Activated naive CD4-positive, alpha-beta T cell (primary cell): ENCODE measurements at places on chromosomes 6 and 20.

- no peak for DNase-seq
These were observed 1.1 kb downstream of the ATP6V1G2 start for GRCh38 chr6:31545291-31545690.

DNA sequence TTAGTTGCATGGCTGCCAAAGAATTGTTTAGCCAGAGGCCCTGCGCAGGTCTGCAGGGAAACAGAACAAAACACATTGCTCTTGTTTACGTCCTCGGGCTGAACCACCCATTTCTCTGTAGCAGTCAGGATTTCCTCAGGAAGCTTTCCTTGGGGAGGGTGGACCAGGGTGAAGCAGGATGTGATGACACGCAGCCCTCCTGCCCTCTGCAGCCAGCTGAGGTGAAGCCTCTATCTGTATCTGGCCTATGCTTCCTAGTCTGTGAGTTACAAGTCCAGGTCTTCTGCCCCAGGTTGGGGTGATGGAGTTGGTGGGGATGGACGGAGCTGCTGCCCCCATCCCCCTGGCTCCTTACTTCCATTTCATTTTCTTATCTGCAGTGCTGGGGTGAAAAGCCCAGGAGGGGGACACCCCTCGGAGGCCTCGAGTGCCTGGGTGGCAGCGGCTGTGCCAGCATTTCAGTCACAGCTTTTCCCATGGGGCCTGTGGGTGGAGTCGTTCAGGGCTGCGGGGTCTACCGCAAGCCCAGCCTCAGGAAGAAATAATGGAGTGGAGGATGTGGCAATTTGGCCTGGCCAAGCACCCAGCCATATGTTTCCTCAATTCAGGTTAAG is 24.9 kb downstream of the SASH1 start:
- DNase-seq: no peak

DNA sequence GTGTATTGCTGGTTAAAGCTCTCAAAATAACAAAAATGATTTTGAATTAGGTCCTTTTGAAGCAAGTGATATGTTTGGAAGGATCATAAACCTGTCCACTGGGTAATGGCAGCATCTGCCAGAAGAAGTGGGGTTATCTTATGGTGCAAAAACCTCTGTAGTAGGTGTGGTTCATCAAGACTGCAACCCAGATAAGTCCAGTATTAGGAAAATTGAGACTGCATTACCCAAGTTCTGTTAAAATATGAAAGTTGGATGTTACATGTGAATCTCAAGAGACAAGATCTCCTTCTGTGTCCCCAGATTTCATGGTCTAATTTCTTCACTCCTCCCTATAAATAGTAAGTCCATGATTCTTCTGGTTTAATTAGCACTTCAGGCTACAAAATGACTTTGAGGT is 59.4 kb downstream of the RPRD1B start:
- no peak for DNase-seq

DNA sequence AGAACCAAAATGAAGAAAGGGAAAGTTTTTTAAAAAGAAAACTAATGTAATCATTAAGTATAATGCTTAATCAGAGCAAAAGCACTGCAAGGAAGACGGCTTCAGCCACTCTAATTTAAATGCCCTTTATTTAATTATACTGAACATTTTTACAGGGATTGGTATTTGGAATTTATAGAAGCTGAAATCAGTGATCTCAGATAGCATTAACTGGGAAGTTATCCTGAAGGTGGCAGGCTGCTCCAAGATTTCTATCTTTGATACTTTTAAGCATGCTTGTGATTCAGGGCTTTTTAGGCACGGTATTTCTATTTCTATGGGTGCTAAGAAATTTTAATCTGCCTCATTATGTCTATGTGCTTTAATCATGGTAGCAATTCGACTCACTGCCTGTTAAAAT is 1.3 kb upstream of the NDUFAF4 start:
- DNase-seq: no peak

DNA sequence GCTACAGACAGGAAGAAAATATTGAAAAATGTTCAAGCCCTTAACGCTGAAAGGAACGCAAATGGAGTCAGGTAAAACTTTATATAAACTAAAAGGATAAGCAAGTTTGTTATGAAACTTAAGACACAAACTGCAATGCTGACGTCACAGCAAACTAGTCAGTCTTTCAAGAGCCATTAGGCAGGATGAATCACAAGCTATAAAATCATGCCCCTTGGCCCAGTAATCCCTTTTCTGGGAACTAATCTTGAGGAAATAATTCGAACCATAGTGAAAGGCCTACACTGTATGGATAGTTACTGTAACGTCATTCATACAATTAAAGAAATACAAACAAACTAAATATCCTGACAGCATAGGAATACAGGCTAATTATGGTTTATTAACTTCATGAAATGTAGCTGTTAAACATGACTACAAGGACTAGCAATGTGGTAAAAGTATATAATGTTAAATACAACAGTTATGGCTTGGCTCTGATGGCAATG is 42.7 kb upstream of the HINT3 start:
- DNase-seq: no peak

DNA sequence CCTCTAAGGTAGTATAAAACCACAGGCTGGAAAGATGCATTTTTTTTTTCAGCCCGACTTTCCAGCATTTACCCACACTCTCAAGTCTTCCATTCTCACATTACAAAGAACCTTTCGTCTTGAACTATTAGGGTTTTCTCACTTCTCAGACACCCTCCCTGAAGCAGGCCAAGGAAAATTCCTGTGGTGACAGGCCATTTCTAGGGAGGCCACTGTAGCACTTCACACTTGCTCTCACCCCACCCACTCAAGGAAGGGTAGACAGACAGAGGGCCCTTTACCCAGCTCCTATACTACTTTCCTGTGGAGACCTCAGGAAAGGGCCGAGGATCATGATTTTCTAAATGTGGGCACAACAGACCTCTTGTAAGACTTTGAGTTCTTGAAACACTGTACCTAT is 27.7 kb downstream of the KCNS1 start:
- no peak for DNase-seq

DNA sequence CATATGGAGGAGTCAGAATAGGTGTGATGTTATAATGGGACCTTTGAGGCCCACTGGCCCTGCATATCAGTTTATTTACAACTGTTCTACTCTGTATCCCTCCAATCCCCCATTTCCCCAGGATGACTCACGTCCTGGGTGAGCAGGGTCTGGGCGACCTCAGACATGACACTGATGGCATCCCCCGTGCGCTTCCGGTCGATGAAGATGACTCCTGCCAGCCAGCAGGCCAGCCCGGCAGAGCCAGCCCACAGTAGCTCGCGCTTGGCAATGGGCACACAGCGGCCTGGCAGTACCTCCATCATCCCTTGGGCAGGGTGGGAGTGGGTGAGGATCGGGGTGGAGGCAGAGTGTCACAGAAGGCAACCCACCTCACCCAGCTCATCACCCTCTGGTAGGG is 5.6 kb downstream of the AGPAT1 start:
- DNase-seq: no peak

- no peak for DNase-seq
These were observed 10.8 kb upstream of the GUCA1A start for GRCh38 chr6:42162384-42162783.

GRCh38 chr6:166379103-166379586 is 3.6 kb downstream of the MPC1 start:
- no peak for DNase-seq

DNA sequence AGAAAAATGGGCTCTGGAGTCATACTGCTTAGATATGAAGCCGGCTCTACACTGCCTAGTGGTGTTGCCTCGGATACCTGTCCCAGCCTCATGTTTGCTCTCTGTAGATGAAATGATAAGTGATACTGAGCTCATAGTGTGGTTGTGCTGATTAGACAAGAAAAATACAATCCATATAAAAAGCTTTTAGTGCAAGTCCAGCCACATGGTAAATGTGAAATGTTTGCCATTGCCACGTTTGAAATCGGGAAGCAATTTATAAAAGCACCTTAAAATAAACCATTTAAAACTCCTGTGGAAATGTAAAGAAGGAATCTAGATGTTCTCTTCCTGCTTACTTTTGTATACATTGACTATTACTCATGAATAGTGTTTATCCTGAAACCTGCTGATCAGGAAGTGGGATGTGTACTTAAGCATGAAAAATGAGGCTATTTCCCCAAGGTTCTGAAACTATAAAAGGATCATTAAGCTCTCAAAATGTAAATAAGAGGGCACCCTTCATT is 13.1 kb upstream of the PBOV1 start:
- no peak for DNase-seq

- no peak for DNase-seq
These were observed 224.4 kb downstream of the UST start for GRCh38 chr6:148971031-148971927.

- DNase-seq: no peak
These were observed 163.2 kb upstream of the TAB2 start for GRCh38 chr6:149154261-149154821.

DNA sequence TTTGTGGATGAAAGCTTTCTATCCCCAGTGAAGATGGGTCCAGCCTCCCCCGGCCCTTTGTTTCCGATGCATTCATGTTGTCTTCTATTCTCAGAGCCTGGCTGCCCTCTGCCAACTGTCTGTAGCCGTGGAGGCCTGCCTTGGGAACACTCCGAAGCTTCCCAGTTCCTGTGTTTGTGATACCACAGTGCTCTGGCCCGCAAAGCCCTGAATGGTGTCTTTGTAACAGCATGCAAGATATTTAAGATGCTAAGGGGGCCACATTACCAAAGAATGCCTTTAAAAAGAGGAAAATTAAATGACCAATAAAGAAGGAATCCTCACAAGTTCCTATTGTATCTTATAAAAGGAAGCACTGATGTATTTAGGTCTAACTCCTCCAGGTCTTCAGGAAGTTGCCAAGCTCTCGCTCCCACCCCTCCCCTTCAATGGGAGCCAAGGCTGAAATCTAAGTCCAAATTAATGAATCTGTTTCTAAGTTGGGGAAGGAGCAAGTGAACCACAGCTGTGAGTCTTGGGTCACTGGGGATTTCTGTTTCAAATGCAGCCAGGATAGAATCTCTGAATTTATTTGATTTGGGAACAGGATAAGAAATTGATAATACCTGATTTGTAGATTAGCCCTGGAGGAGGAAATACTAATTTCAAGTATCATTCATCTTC is 596.1 kb downstream of the QKI start:
- no peak for DNase-seq

DNA sequence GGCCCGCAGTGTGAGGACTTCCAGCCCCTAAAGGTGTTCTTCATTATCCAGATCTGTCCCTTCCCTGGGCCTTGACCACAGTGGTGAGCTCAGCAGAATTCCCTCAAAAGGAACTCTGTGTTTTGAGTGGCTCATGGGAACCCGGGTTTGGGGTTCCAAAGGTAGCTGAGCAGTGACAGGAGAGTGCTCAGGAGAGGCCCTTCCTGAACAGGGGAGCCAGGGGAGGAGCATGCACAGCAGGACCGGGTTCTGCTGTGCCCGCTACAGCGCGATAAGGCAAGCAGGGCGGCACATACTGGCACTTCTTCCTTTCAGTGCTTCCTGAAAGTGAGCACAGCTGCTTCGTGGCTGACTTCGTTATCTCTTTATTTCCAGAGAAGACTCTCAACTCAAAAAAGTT is 88.3 kb downstream of the SSR1 start:
- DNase-seq: no peak

DNA sequence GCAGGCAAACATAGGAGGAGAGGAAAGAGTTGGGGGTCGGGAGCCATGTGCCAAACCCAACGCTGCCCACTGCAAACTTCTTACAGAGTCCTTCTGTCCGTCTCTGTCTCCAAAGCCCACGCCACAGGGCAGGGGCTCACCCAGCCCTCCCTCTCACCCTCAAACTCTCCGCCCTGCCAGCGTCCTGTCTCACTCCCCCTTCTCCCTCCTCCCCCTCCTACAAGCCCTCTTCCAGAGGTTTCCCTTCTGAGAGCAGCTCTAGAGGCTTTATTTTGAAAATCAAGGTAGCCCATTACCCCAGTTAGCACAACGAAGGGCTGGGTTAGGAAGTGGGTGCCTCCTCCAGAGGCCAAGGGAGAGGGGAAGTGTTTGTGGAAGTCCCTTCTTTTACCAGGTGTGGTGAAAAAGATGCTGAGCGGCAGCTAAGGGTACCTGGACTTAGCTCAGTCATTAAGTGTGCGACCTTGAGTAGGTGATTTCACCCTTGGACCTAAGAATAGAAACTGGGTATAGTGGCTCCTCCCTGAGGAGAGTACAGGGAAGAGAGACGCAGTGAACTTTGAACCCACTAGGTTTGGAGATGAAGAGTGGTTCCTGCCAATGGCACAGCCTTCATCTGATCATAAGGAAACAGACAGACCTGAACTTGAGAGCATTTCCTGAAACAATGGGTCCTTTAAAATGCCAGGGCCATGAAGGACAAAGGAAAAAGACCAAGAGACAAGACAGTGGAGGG is 123.8 kb downstream of the BANF2 start:
- no peak for DNase-seq

DNA sequence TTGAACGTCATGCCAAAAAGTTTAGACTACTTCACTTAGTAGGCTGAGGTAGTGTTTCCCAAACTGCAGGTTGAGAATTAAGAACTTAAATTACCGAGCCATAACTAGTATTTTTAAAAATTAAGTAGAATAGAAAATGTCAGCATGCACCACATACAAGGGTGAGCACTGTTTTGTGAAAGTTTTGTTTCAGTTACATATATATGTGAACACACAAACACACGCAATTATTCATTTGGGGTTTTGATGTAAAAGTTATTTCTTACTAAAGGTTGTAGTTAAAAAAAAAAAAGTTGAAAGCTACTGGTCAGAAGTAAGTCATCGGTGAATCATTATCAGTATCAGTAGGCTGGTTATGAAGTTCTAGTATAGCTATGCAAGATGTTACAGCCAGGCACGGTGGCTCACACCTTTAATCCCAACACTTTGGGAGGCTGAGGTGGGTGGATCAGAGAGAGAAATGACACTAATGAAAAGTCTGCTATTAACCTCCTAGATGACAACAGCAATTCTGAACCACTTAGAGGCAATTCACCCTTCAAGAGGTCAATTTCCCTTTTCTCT is 24.1 kb downstream of the FASTKD5 start:
- no peak for DNase-seq

DNA sequence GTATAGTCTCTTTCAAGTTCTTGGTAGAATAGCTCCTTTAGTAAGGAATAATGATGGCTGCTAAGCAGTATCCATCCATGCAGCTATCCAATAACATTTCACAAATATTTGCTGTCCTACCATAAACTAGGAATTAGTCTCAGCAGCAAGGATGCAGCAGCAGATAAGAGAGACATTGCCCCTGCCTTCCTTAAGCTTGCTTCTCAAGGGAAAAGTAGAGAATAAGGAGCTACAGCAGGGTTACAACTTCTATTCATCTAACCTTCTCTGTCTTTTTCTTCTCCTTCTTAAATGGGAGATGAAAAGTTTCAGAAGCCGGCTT is 2.4 kb downstream of the IL22RA2 start:
- DNase-seq: no peak

GRCh38 chr6:46217671-46218131 is 46.9 kb upstream of the ENPP5 start:
- no peak for DNase-seq
